WTC11 (cell line): ENCODE measurements at places on chromosomes 5 and 9. TPM values are rescaled to one million over a fixed set of nuclear protein-coding genes. Genes with fewer than 3 reads are reported as not detected.

Gene FRRS1L
- 0.71 to 1.1 TPM (median 1.0 TPM) in 3 replicates for total RNA-seq

- peak; percentile 44 for DNase-seq
- peaks cover 64% of the 10 kb centered on the region for H3K4me1 ChIP-seq
- H3K27me3 ChIP-seq, result peaks cover 100% of the 10 kb centered on the region
- H3K4me3 ChIP-seq, result peak overlapping the region; percentile 88
These were observed 3.3 kb downstream of the EBF1 start for GRCh38 chr5:159096243-159096923.

- H3K4me3 ChIP-seq, result peak overlapping the region; percentile 69
- peak; percentile 42 for DNase-seq
- peaks cover 99% of the 10 kb centered on the region for H3K27me3 ChIP-seq
These were observed 6.5 kb downstream of the IRX1 start for GRCh38 chr5:3601911-3602782.

DNA sequence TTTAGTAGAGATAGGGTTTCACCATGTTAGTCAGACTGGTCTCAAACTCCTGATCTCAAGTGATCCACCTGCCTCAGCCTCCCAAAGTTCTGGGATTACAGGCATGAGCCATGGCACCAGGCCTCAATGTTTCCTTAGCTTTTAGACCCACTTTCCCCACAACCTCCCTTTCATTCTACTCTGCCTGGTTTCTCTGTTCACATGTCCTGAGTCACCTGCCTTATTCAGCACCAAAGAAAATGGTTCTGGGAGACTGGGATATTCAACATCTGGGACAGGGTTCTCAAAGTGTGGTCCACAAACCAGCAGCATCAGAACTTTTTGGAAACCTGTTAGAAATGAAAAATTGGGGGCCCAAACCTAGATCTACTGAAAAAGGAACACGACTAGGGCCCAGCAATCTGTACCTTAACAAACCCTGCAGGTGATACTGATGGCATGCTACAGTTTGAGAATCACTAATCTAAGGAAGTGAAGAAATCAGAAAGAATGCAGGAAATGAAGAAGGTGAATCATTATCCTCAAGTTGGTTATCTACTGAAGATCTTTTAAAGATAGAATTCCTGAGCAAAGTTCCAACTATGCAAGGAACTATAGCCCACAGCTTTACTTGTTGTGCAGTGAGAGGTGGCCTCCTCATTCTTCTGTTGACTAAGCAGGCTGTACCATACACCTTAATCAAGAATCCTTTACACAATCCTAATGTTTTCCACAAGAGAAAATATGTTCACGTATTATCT lies 51.8 kb upstream of the CTNNAL1 start:
- peaks cover 39% of the 10 kb centered on the region for H3K36me3 ChIP-seq
- H3K4me3 ChIP-seq, result no peak overlapping the region
- H3K4me1 ChIP-seq, result no peaks in the 10 kb centered on the region
- DNase-seq, result no peak
- no peak overlapping the region for H3K27ac ChIP-seq

Gene EGFL7
- total RNA-seq, result 54.6 to 64.9 TPM (median 62.8 TPM) in 3 replicates

DNA sequence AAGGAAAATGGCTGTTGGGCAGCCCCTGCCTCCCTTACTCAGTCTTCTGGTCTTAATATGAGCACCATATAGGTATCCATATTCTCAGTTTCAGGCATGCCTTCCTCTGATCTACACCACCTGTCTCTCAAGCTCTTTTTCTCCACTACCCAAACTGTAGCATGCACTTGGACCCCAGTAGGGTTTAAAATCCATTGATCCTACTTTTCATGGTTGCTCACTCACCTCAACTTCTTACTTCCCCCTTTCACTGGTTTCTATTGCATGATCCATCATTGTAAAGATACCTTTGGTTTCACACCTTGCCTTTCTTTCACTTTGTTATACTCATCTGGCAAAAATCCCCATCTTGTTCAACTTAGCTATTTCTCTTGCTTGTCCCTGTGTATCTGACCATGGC lies 159.4 kb downstream of the KDM4C start:
- DNase-seq, result no peak
- H3K4me1 ChIP-seq, result peaks cover 18% of the 10 kb centered on the region
